ENCODE measurements at places on chromosomes 5 and 9.

- DNase-seq, result no peak
Observed at GRCh38 chr5:128378196-128378595, 159.8 kb downstream of the FBN2 start.

DNA sequence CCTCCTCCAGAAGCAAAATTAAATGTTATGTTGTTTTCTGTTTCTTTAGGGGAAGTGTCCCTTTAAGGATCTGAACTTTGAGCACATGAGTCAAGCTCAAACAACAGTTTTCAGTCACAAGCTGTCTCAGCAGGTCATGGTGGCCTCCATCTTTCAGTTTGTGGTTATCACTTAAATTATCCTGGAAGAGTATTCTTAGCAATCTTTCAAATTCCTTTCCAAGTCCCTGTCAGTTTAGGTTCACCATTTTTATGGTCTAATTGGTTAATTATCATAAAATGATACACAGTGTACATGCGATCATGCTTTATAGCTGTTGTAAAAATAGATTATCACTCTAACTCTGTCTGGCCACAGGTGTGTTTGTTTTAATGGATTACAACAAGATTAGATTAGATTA lies 43.1 kb upstream of the SELENOP start:
- DNase-seq, result no peak

DNA sequence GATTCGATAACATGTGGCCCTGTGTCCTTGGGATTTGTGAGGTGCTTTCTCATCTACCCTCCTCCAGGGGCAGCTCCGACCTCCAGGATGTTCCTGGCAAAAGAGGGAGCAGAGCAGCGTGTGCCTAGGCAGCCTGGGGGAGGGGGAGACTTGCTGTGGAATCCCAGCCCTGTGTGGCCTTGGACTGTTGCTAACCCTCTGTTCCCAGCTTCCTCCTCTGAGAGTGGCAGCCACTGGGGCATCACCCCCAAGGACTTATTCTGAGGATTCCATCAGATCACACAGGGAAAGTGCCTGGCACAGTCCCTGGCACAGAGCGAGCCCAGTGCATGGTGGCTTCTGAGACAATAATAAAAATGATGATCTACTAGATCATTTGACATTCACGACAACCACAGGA lies 265.1 kb upstream of the MVB12B start:
- DNase-seq, result no peak

DNA sequence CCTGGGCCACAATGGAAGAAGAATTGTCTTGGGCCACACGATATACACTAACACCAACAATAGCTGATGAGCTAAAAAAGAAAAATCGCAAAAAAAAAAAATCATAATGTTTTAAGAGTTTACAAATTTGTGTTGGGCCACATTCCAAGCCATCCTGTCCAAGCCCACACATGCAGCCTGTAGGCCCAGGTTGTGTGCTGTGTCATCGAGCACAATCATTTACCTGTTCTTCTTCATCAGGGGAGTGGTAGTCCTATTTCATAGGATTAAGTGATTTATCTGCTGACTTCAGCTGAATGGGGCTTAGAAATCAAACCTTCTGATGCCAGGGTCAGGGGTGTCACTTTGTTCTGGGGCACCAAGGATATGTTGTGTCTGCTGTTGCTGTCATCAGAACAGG lies 44.6 kb upstream of the ELL2 start:
- DNase-seq, result no peak

Data from cerebellar nuclear complex (tissue), 1 donor.